ENCODE measurements at places on chromosomes 12 and 14. TPM values are rescaled to one million over a fixed set of nuclear protein-coding genes. Genes with fewer than 3 reads are reported as not detected.

The CAPZA3 gene
- 0.37 TPM for polyA plus RNA-seq

GRCh38 chr12:10779103-10779502 is 23.3 kb downstream of the TAS2R7 start:
- no peak for DNase-seq

GRCh38 chr14:19947413-19948090 is 16.8 kb downstream of the OR4K1 start:
- DNase-seq = no peak

The GPR132 gene
- 0.26 TPM for polyA plus RNA-seq

DNA sequence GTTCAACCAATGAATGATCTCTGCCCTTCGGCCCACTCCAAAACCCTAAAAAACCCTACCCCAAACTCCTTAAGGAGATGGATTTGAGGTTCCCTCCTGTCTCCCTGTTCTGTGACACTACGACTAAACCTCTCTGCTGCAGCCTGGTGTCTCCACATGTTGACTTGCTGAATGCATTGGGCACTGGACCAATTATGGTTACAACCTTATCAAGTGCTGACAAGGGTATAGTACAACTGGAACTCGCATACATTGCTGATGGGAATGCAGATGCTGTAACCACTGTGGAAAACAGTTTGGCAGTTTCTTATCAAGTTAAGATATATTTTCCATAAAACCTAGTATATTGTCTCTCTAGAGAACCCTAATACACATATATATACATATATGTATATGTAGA is 6.3 kb upstream of the DICER1 start:
- no peak for DNase-seq

GRCh38 chr12:77510985-77511384 is 319.7 kb upstream of the NAV3 start:
- DNase-seq = no peak

- DNase-seq = no peak
These were observed 16.4 kb upstream of the ANKRD9 start for GRCh38 chr14:102525929-102526497.

The GPD1 gene
- 83.3 TPM for polyA plus RNA-seq

- no peak for DNase-seq
These were observed at the start of gene PPP1R36 for GRCh38 chr14:64549791-64550620. TSS of gene PPP1R36 (plus strand) at chr14:64549961. CDS start at chr14:64549998, 37 bp downstream.

The LTB4R2 gene
- 4.3 TPM for polyA plus RNA-seq

DNA sequence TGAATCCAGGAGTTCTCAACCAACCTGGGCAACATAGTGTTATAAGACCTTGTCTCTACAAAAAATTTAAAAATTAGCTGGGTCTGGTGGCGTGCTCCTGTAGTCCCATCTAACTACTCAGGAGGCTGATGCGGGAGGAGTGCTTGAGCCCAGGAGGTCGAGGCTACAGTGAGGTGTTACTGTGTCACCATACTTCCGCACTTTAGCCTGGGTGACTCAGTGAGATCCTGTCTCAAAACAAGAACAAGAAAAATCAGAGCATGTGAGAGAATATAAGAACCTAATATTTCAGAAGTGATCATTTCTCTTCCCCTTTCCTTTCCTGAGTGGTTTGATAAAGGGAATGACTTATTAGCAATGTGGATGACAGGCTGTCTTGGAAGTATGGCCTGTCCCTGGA is 9.5 kb downstream of the TRAF3 start:
- no peak for DNase-seq

DNA sequence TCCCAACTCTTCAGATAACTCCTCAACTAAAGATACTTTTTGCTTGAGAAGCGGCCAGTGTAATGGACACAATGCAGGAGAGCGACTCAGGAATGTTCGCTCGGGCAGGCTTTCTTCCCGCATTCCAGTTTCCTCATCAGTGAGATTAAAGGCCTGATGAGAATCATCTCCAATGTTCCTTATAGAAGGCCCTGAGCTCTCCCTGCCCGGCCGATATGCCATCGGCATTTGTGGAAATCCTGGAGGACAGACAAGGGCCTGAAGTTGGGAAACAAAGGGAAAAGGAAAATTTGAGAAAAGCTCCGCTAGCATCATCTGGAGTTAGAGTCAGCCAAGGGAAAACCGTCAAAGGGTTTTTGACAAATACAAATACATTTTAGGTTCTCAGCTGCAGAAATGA is 38.0 kb upstream of the FOXN3 start:
- DNase-seq = no peak

The CPM gene
- 23.3 TPM for polyA plus RNA-seq

DNA sequence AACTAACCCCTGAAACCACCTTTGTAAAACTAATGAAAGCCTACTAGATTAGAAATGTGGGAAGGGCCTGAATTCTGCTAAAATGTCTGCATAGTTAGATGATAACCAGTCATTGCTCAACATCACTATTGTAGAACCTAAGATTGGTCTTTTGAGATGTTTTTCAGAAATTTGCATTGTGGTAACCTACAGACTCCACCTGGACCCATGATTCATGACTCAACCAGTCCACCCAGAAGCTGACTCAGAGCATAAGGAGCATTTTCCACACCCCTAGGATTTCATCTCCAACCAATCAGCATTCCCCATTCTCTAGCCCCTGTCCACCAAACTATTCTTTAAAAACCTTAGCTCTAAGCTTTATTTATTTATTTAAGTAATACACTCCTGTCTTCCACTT is 30.4 kb upstream of the CHGA start:
- no peak for DNase-seq

The PELI2 gene
- polyA plus RNA-seq = 22.1 TPM

- DNase-seq = no peak
These were observed 212.1 kb upstream of the ABCD2 start for GRCh38 chr12:39831587-39832315.

The SSPN gene
- polyA plus RNA-seq = 14.2 TPM

The TDP1 gene
- 25.5 TPM for polyA plus RNA-seq

Data from renal cortex interstitium (tissue), 15 donors.